Right renal pelvis (tissue), 4 donors: ENCODE measurements at places on chromosomes 4 and X. TPM values are rescaled to one million over a fixed set of nuclear protein-coding genes. Genes with fewer than 3 reads are reported as not detected.

- DNase-seq, result no peak
Measured at GRCh38 chr4:88609387-88609786, 17.1 kb downstream of the HERC3 start.

GRCh38 chrX:51496501-51497291 is at the start of gene NUDT11:
NUDT11 (minus strand) TSS chrX:51496592; CDS start chrX:51496444, 148 bp downstream.
- DNase-seq, result no peak

- DNase-seq, result no peak
Measured at GRCh38 chr4:145218251-145218650, 37.9 kb upstream of the OTUD4 start.

GRCh38 chrX:138127314-138127713 is 561.4 kb downstream of the ZIC3 start:
- no peak for DNase-seq

NLGN3 gene
- 6.3 TPM for polyA plus RNA-seq

DNA sequence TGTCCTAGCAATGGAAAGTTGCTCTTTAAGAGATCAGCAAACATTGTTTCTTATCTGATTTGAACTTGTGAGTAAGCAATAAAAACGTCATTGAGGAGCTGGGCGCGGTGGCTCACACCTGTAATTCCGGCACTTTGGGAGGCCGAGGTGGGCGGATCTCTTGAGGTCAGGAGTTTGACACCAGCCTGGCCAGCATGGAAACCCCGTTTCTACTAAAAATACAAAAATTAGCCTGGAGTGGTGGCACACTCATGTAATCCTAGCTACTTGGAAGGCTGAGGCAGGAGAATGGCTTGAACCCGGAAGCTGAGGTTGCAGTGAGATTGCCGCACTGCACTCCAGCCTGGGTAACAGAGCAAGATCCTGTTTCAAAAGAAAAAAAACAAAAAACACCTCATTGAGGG is 11.2 kb upstream of the PLAC8 start:
- DNase-seq, result no peak

DNA sequence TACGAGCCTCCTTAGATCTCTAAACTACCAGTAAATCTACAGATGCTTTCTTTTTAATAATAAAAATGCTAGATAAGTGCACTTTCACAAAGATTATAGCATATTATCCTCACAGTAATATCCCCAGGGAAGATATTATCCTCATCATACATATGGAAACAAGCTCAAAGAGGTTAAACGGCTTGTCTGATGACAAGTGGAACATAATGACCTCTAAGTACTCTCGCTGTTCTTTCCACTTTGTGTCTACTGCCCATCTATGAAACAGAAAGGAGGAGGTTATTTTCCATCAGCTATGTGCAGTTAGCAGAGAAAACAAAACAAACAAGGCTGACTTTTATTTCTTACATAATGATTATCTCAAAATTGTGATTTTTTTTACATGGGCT is 42.8 kb upstream of the PRDM8 start:
- DNase-seq, result no peak

SLC26A1 gene
- polyA plus RNA-seq, result 15.6 TPM

SERPINA7 gene
- 0.22 TPM for polyA plus RNA-seq

- DNase-seq, result no peak
Measured at GRCh38 chrX:49237060-49237459, 1.8 kb downstream of the CCDC22 start.

DNA sequence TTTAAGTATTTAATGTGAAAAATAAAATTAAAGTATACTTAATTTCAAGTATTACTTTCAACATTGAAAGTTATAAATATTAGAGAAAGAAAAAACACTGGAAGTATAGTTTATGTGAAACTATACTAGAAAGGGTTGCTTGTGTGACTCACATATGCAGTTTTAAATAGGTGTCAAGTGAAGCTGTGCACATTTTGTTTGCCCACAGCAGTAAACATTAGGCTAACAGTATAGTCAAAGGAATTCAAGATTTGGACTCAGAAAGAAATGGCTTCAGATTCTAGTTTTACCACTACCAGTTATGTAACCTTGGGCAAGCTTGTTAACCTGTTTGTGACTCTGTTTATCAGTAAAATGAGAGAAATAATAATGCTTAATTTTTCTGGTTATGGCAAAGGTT is 148.2 kb downstream of the FAM47B start:
- DNase-seq, result no peak

- no peak for DNase-seq
Measured at GRCh38 chrX:1564750-1565683, 26.4 kb upstream of the AKAP17A start.

STAP1 gene
- polyA plus RNA-seq, result 0.37 TPM

DNA sequence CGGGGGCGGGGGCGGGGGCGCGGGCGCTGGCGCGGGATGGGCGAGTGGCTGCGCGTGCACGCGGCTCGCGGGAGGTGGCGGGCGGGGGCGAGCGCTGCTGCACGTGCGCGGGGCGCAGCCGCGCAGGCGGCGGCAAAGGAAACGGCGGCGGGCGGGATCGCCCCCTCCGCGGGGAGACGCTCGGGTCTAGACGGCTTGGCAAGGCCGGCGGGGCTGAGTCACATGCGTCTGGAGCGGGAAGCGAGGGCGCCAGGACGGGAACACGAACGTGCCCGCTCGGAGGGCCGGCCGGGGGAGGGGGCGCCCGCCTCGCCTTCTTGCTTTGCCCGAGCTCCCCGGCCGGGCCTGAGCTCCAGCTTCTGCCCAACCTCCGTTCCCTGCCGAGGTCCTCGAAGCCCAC is 4.3 kb upstream of the HAUS7 start:
- DNase-seq, result no peak

GRCh38 chr4:168978001-168978700 is 31.9 kb downstream of the CBR4 start:
- DNase-seq, result no peak

SFRP2 gene
- polyA plus RNA-seq, result 24.9 TPM

GRCh38 chr4:161650812-161651211 is 513.0 kb downstream of the FSTL5 start:
- no peak for DNase-seq

LRIT3 gene
- polyA plus RNA-seq, result 0.96 TPM

TCEAL6 gene
- 0.21 TPM for polyA plus RNA-seq

DNA sequence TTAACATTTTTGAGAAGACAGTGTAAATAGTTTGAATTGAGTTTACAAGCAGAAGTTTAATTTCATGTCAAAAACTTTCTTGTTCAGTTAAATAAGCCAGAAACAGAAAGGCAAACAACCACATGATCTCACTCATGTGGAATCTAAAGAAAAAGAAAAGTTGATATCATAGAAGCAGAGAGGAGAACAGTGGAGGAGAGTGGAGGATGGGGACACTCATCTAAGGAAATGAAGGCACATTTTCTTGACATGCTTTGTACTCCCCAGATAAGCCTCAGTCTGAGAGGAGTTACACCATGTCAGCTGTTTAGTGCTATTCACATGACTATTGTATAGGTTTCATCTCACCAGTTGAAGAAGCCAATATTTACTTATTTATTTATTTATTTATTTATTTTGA is 13.5 kb downstream of the SNCA start:
- DNase-seq, result no peak

UGT8 gene
- polyA plus RNA-seq, result 69.2 TPM

GRCh38 chrX:64976673-64977040 is 407 bp upstream of the ZC4H2 start:
- DNase-seq, result no peak

SSX4B gene
- polyA plus RNA-seq, result not detected

- DNase-seq, result no peak
Measured at GRCh38 chr4:151658959-151659600, 101.7 kb downstream of the GATB start.

DNA sequence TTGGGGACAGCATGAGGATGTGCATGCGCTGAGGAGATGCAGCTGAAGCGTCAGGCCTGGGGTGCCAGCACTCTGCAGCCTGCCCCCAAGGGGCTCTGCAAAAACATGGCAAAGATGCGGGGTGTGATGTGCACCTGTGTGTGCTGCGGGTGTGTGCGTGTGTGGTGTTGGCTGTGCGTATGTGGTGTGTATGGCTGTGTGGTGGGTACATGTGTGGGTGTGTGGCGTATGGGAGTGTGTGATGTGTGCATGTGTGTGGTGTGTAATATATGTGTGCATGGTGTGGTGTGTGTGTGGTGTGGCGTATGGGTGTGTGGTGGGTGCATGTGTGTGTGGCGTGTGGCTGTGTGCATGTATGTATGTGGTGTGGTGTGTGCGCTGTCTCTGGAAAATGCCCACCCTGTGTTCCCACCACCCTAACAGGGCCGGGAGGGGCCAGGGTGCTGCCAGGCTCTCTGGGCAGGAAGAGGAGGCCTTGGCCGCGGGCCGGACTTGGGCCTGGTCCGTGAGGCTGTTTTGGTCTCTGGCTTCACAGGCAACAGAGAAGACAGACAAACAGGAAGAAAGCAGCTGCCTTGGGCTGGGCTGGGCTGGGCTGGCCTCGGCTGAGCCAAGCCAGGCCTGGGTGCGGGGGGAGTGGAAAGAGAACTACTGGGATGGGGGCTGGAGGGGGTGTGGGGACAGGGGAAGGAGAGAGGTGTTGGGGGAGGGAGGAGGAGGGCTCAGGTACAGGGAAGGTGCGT is 1.1 kb upstream of the AVPR2 start:
- no peak for DNase-seq

- peak; percentile 44 for DNase-seq
Measured at GRCh38 chr4:73019462-73020047, 50.0 kb downstream of the COX18 start.

DNA sequence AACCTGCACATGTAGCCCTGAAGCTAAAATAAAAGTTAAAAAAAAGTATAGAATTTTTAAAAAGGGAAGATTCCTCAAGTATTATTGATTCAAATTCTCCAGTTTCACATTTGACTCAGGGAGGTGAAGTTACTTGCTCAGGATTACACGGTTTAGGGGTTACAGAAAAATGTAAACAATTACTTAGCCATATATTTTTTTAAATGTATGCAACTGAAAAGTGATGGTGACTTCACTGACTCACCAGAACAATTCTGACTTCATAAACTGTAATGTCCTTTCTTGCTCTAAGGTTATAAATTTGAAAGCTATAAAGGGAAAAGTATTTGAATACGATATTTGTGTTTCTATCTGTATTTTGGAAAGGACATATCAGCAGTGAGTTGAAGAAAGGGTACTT is 371.2 kb downstream of the SPRY1 start:
- DNase-seq, result no peak

LGI2 gene
- 28.7 TPM for polyA plus RNA-seq

DNA sequence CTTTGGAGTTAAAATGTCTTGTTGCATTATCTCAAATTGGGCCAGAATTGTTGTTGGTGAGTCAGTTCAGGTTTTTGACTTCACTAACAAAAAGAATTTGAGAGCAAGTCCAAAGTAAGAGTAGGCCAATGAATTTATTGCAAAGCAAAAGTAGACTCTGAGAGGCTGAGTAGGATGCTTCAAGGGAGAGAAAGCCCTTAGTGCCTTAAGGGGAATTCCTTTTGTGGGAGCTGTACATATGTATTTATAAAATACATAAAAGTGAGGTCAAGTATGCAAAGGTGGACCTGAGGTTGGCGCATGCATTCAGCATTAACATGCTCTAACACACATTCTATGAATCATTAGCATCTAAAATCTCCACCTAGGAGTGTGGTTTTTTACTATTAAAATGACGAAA is 565.4 kb downstream of the GRXCR1 start:
- no peak for DNase-seq

- DNase-seq, result no peak
Measured at GRCh38 chr4:21858971-21859370, 89.6 kb downstream of the KCNIP4 start.

DNA sequence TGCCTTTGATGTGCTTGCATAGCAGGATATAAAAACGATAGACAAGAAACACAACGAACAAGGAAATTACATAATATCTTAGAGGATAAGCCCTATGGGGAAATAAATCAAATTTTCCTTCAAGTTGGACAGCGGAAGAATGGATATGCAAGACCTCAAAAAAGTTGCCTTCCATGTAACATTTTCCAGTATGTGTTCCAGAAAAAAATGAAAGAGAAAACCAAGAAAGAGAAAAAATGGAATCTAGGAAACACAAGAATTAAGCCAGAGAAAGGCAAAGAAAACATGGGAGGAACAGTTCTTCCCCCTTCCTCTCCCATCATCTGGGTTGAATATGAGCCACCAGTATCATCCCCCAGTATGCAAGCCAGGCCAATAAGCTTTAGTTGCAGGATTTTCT is 34.6 kb upstream of the MID1 start:
- DNase-seq, result no peak

DNA sequence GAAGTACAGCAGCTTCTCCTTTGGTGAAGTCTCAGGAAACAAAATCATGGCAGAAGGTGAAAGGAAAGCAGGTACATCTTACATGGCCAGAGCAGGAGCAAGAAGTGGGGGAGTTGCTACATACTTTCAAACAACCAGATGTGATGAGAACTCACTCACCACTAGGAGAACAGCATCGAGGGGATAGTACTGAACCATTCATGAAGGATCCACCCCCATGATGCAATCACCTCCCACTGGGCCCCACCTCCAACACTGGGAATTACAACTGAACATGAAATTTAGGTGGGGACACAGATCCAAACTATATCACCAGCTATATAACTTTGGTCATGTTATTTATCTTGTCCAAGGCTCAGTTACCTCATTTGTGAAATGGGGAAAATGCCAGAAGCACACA is 159.4 kb downstream of the OPHN1 start:
- DNase-seq, result no peak

GRIA3 gene
- polyA plus RNA-seq, result 2.3 TPM

GRCh38 chr4:162499478-162499877 is 335.7 kb upstream of the FSTL5 start:
- DNase-seq, result no peak

- DNase-seq, result no peak
Measured at GRCh38 chr4:163748449-163748848, 254.0 kb downstream of the TMA16 start.

DNA sequence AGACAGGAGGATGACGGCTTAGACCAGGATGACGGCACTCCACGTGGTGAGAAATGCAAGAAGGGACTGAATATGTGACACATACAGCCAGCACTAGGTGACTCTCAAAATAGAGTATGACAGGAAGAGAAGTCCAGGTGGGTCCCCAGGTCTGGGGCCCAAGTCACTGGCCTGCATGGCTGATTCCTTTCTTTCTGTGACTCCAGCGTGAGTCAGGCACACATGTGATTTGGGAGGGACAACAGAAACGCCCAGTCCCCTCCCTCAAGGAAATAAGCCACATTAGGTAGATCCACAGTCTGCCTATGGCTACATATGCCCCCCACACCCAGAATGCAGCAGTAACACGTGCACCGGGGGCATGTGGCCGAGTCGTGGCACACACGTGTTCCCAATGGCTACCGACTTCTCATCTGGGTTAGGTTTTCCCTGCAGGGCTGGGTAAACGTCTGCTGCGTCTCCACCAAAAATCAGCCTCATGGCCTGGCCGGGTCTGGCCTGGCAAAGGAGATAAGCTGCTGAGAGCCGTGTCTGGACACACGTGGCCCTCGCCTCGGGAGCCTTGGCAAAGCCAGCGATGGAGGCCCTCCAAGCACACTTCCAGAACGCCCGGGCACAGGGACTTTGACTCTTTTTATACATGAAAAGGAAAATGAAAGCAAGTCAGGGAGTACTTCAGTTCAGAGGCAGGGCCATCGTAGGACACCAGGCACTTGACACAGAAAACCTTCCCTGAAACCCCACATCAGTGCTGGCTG is 19.3 kb downstream of the SEL1L3 start:
- DNase-seq, result no peak

TLR1 gene
- polyA plus RNA-seq, result 3.7 TPM
